T-helper 1 cell (primary cell): ENCODE measurements at places on chromosomes 2 and 18.

- no peak for DNase-seq
Observed at GRCh38 chr2:102282678-102283091, 28.7 kb upstream of the IL1RL1 start.

- DNase-seq, result peak; percentile 68
Observed at GRCh38 chr2:97806738-97807618, 93.6 kb downstream of the ZAP70 start.

GRCh38 chr2:235567842-235568241 lies 74.0 kb downstream of the AGAP1 start:
- no peak for DNase-seq

DNA sequence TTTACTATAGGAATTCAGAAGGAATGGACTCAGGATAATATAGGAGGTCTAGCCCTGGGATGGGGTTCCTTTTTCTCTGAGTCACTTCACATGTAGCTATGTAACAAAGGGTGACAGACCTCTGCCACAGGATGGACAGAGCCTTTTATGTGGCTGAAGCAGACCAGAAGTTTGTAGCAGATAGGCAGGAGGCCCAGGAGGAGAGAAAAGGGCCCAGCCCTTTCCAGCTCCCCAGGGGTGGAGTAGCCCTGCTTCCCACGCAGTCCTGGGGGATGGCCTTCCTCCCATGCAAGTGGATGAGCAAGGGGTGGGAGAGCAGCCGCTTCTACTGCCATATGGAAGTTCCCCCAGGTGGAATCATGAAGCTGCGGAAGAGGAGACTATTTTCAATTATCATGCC lies 40.3 kb downstream of the ARMC9 start:
- no peak for DNase-seq
